MCF 10A (cell line): ENCODE measurements at places on chromosomes 12 and 14. TPM values are rescaled to one million over a fixed set of nuclear protein-coding genes. Genes with fewer than 3 reads are reported as not detected.

SCN8A gene
- 0.70 and 2.1 TPM in 2 replicates for total RNA-seq

UBR7 gene
- total RNA-seq: 12.7 and 13.0 TPM in 2 replicates

PTPRR gene
- total RNA-seq: 0.17 TPM in 1 of 2 replicates, not detected in the other

POP5 gene
- 24.3 and 29.9 TPM in 2 replicates for total RNA-seq

KANSL2 gene
- 35.3 and 44.2 TPM in 2 replicates for total RNA-seq

DLK1 gene
- not detected in 2 replicates for total RNA-seq

ADAM20 gene
- 1.4 and 1.6 TPM in 2 replicates for total RNA-seq

ATP2B1 gene
- total RNA-seq: 221 and 281 TPM in 2 replicates

CIROP gene
- total RNA-seq: not detected in 2 replicates

TAS2R42 gene
- not detected in 2 replicates for total RNA-seq

LRP1-AS gene
- not detected in 2 replicates for total RNA-seq

ARMH4 gene
- not detected in 2 replicates for total RNA-seq

OTX2 gene
- not detected in 2 replicates for total RNA-seq

CLEC4A gene
- 0.79 and 1.3 TPM in 2 replicates for total RNA-seq

ANKRD33 gene
- not detected in 2 replicates for total RNA-seq

LBHD2 gene
- not detected in 2 replicates for total RNA-seq

C12orf42 gene
- not detected in 2 replicates for total RNA-seq

OR4E2 gene
- not detected in 2 replicates for total RNA-seq

FBXW8 gene
- total RNA-seq: 24.2 and 24.8 TPM in 2 replicates

SIX6 gene
- total RNA-seq: not detected in 2 replicates

KSR2 gene
- total RNA-seq: 0.02 TPM in 1 of 2 replicates, not detected in the other

BDKRB1 gene
- 0.32 and 0.51 TPM in 2 replicates for total RNA-seq

TOMM20L gene
- not detected in 2 replicates for total RNA-seq

ZBTB42 gene
- total RNA-seq: 1.0 and 1.2 TPM in 2 replicates

DPPA3 gene
- not detected in 2 replicates for total RNA-seq

SIRT4 gene
- 0.61 TPM in 1 of 2 replicates, not detected in the other for total RNA-seq

KERA gene
- not detected in 2 replicates for total RNA-seq

LTBP2 gene
- total RNA-seq: 9.1 and 16.8 TPM in 2 replicates

FAM90A1 gene
- total RNA-seq: not detected in 2 replicates

ADAMTS20 gene
- not detected in 2 replicates for total RNA-seq

HSPA2 gene
- total RNA-seq: 0.51 and 0.56 TPM in 2 replicates

IL26 gene
- not detected in 2 replicates for total RNA-seq

MYF5 gene
- total RNA-seq: not detected in 2 replicates

CCDC38 gene
- 0.12 TPM in 1 of 2 replicates, not detected in the other for total RNA-seq

PLD4 gene
- total RNA-seq: not detected in 2 replicates

MYH6 gene
- total RNA-seq: not detected in 2 replicates

AQP2 gene
- total RNA-seq: not detected in 2 replicates

DENND5B gene
- total RNA-seq: 18.6 and 26.7 TPM in 2 replicates

CLEC7A gene
- not detected in 2 replicates for total RNA-seq

KRR1 gene
- total RNA-seq: 68.0 and 76.8 TPM in 2 replicates

PRICKLE1 gene
- total RNA-seq: 7.9 and 14.1 TPM in 2 replicates

SERPINA9 gene
- not detected in 2 replicates for total RNA-seq

RNF212B gene
- total RNA-seq: not detected in 2 replicates

GPR135 gene
- total RNA-seq: 7.6 and 7.7 TPM in 2 replicates

ABCC9 gene
- total RNA-seq: 0.12 TPM in 2 replicates

CCDC197 gene
- not detected in 2 replicates for total RNA-seq

GPR65 gene
- total RNA-seq: not detected in 2 replicates

AICDA gene
- total RNA-seq: not detected in 2 replicates
